ENCODE measurements at places on chromosomes 2 and 18.

GRCh38 chr2:61177727-61178549 lies 15.9 kb downstream of the C2orf74 start:
- DNase-seq, result no peak

DNA sequence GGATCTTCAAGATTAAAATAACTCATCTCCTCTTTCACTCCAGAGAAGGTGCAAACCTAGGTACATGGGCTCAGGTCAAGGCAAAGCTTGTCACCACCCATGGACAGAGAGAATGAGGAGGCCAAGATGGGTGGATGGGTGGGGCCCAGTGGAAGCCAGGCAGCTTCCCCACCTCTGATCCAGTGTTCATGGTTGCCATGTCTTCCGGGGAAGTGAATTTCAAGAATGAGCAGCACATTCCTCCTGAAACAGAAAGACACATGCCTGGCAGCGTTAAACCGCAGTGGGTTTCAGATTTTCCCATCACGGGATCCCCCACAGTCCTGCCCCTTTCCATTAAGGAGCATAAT lies 301.7 kb downstream of the EIPR1 start:
- DNase-seq, result no peak

DNA sequence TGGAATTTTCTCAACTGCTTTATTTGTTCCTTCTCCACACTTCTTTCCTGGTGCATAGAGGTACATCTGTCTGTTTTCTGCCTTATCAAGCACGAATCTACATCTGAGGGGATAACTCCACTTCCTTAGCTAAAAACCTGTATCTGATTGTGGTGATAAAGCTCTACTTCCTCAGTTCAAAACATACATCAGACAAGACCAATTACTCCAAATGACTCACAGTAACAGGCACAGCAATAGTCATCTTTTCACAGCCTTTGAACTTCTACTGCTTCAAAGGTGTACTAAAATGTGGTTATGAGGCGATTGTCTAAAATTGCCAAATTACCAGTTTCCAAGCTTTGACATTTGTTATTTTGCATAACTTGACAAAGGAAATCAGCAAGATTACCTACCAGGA lies 803.6 kb upstream of the ZEB2 start:
- no peak for DNase-seq

- DNase-seq, result no peak
Measured at GRCh38 chr2:96699621-96700020, 40.2 kb downstream of the LMAN2L start.

- no peak for DNase-seq
Measured at GRCh38 chr18:9380101-9380500, 45.5 kb downstream of the TWSG1 start.
